Mucosa of gallbladder (tissue), 1 donor: ENCODE measurements at places on chromosomes 13 and 19.

DNA sequence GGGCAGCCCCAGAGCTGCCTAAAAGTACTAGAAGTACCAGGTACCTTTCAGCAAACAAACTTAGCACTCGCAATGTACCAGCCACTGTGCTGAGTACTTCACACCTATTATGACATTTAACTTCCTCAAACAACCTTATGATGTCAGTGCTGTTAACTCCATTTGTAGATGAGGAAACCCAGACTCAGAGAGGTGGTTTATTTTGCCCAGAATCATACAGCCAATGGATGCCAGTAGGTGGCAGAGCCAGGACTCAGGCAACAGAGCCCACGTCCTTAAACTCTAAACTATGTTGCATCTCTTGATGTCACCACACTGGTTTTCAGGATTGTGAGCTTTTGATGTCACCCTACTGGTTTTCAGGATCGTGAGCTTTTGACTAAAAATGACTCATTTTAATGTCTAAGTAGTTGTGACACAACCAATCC, 78.9 kb downstream of the FLT1 start:
- DNase-seq = no peak

- peak; percentile 67 for DNase-seq
These were observed 39.5 kb downstream of the DHRS12 start for GRCh38 chr13:51764184-51765141.

DNA sequence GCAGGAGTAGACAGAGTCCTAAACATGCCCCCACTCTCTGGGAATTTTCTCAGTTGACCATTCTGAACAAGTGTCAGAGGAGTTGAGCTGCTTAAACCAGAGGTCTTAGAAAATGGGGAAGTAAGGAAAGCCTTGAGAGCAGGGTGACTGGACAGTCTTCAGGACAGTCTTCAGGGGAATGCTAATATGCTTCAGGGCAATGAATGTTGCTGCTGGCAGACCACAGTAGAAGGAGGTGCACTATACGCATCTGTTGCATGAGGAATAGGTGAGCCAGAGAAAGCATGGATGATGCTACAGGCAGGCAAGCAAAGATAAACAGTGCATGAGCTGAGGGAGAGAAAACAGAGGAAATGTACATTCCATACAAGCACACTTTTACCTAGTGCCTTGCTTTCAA, 196.6 kb upstream of the GPR12 start:
- no peak for DNase-seq

DNA sequence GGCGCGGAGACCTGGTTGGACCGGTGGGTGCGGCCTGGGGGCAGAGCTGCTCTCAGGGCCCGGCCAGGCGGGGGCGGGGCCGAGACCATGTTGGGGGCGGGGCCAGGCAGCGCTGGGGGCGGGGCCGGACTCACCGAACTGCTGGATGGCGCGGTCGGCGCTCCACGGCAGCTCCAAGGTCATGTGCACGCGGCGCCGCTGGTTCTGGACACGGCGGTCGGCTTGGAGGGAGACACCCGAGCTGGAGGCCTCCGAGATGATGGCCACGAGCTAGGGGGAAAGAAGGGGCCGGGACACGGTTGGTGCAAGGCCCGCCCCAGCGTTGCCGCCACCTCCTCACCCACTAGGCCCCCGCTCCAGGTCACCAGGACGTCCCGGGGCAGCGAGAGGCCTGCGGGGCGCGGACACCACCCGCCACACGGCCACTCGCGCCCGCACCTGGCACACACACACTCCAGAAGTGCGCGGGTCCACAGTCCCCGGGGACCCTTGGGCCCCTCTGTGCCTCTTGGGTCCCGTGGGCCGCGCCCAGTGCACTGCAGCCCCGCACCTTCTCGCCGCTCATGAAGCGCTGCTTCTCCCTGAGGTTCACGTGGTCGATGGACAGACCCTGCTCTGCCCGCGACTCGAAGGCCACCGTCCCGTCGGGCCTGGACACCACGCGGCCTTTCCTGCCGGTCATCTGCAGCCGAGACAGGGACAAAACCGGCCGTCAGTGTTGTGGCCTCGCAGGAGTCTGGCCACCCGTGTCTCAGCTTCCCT, 8.7 kb downstream of the GPX4 start:
- DNase-seq = peak; percentile 90

DNA sequence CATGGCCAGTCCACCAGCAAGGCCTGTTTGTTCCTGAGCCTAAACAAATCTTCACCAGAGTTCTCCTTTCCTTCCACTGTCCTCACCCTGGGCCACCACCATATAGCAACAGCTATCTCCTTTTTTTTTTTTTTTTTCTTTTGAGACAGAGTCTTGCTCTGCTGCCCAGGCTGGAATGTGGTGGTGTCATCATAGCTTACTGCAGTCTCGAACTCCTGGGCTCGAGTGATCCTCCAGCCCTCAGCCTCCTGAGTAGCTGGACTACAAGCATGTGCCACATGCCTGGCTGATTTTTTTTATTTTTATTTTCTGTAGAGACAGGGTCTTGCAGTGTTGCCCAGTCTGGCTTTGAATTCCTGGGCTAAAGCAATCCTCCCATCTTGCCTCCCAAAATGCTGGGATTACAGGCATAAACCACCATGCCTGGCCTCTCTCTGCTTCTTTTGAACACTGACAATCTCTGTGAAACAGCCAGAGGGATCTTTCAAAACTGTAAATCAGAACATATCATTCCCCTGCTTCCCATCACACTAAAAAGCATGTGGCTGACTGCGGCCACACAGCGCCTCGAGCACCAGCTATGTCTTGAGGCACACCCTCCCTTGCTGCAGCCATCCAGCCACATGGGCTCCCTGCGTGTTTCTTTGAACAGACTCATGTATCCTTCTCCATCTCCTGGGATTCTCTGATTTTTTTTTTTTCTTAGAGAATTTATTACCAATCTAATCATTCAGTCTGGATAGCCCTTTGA, 110.6 kb downstream of the SIPA1L3 start:
- DNase-seq = no peak

DNA sequence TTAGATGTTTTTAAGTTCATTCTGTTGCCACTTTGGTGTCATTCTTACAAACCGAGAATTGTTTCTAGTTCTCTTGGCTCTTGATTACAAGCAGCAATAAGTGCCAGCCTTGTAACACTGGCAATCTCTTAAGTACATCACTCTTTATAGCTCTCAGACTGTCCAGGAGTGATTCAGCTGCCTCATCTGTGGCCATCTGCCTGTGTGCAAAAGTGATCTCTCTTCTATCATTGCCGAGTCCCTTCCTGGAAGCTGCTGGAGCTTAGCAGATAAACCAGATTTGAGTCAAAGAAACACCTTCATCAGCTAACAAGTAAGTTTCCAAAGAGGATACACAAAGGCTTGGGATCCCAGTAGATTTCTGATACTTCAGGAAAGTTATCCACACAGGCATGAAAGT, 23.2 kb downstream of the STOML3 start:
- no peak for DNase-seq

DNA sequence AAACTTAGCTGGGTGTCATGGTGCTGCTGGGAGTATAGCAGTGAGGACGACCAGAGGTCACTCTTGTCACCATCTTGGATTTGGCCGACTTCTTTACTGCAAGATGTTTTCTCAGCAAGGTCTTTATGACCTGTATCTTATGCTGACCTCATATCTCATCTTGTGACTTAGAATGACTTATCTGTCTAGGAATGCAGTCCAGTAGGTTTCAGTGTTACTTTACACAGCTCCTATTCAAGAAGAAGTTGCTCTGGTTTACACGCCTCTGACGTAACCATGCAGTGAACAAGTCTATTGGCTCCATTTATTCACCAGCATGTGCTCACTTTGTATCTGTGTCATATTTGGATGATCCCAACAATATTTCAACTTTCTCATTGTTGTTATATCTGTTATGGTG, 26.7 kb downstream of the ZNF850 start:
- no peak for DNase-seq

- no peak for DNase-seq
These were observed 562.8 kb upstream of the SGCG start for GRCh38 chr13:22618002-22618401.

DNA sequence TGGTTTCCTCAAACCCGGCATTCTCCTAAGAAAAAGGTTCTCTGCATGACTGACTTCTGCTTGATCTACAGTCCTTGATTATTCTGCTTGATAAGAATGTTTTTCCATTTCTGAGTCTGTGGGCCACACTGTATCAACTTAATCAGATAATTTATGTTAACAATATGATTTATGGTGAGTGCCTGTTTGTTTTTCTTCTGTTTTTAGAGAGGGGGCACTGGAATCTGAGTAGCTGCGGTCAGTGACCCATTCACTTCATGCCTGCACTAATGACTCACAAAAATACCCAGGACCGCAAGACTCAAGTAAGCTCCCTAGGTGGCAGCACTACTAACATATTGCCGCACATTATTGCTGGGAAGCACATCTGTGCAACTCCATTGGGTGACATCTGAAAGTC, 542.3 kb upstream of the ATXN8OS start:
- DNase-seq = no peak
